ENCODE measurements at places on chromosomes 3 and 15.
A peak's percentile ranks its signal among the peaks of the same experiment; 100 is the strongest.

GRCh38 chr3:126084768-126085180, 850 bp upstream of the SLC41A3 start:
- DNase-seq = no peak

DNA sequence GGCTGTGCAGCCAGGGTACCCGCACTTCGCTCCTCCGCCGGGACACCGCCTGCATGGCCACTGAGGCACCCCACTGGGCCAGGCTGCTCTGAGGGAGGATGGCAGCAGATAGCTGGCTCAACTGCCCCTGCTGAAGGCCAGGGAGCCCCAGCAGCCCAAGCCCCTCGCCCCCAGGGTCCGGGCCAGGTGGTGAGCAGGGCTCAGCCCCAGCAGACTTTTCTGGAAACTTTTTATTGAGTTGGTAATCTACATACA, 11.5 kb downstream of the PLIN1 start:
- DNase-seq = no peak

GRCh38 chr3:168102735-168103410, 7.1 kb upstream of the GOLIM4 start:
- no peak for DNase-seq

DNA sequence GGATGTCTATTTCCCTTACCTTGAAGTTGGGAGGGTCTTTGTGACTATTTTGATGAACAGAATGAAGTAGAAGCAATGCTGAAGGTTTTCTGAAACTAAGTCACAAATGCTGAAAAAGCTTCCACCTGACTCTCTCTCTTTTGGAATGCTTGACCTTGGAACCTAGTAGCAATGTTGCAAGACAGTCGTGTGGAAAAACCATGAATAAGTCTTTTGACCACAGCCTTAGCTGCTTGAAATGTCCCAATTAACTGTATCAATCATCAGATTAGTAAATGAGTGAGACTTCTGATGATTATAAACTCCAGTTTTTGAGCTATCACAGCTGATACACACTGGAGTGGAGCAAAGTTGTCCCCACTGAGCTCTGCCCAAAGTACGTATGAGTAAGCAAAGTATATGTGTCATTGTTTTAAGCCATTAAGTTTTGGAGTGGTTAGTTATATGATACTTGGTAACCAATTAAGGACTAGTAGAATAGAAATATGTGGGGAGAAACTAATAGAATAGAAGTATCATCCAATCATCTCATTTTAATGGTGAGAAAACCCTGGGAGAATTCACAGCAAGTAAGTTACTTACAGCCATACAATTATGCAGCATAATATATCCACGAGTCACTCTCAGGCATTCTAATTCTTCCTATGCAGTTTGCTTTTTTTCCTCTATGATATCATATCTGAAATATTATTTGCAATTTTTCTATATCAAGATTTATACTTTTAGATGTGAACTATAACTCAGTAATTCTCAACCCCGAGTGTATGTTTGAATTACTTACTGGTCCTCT, 1010.6 kb downstream of the ROBO2 start:
- no peak for DNase-seq

DNA sequence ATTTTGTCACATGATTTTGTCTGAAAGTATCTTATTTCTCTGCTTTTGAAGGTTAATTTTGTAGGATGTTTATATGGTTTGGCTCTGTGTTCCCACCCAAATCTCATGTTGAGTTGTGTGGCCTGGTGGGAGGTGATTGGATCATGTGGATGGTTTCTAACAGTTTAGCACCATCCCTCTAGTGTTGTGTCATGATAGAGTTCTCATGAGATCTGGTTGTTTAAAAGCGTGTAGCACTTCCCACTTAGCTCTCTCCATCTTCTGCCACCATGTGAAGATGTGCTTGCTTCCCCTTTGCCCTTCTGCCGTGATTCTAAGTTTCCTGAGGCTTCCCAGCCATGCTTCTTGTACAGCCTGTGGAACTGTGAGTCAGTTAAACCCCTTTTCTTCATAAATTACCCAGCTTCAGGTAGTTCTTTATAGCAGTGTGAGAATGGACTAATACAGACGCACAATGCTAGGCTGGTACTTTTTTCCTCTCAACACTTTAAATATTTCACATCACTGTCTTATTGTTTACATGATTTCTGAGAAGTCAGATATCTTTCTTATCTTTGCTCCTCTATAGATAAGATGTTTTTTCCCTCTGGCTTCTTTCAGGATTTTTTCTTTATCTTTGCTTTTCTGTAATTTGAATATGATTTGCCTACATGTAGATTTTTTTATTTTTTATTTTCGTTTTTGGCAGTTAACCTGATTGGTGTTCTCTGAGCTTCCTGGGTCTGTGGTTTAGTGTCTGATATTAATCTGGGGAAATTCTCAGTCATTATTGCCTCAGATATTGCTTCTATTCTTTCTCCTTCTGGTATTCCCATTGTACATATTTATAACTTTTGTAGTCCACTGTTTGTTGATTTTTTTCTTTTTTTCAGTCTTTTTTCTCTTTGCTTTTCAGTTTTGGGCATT, 22.2 kb downstream of the BTD start:
- DNase-seq = peak; percentile 57

- no peak for DNase-seq
These were observed 267.3 kb upstream of the LRRFIP2 start for GRCh38 chr3:37441689-37442088.

DNA sequence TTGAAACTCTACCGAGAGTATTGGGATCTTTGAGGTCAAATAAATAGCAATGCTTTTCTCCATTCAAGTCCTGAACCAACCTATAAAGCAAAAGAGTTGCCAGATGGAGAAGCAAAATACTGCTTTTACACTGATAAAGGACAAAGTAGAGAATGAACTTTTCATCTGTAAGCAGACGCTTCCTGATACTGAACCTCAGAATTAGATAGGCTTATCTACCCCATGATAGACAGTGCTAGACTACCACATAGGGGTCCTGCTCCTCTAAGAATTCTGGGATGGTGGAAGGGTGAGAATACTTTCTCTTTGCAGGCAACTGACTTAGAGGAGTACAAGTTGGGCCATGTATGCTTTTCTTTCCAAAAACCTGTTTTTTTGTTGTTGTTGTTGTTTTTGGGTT, 9.5 kb downstream of the SAXO2 start:
- DNase-seq = no peak

- DNase-seq = peak; percentile 25
These were observed 785 bp downstream of the MFSD1 start for GRCh38 chr3:158802409-158803268.

DNA sequence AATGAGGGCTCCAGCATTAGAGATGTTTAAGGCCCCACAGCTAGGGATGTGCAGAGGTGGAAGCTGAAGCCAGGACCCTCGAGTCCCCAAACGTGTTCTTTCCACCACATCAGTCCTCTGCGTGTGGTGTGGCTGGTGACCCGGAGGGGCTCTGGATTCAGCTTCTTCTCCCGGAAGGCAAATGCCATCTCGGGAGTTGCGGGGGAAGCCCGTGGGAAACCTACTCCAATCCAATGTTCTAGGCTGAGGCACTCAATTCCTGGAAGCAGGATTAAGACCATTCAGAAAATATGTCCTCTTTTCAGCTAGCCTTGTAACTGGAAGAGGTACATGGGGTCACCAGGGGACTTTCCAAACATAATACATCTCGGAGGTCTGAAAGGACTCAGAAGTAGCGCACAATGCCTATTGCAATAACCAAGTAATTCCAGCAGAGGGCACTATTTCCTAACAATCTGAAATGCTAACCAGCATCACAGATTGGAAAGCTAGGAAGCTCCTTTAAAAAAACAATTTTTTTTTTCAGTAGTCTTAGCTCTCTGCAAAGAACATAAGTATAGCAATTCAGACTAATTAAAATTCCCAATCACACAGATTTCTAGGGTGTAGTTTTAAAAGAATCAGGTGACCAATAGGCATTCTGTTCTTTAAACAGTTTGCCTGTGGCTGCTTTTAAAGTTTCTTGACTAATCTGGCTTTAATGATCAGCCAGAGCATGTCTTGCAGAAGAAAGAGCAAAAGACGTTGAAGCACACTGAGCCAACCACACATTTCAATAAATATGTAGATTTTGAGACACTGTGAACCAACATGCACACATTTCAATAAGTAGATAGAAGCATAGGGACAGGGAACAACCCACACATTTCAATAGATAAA, 36.1 kb downstream of the BNC1 start:
- peak; percentile 52 for DNase-seq

DNA sequence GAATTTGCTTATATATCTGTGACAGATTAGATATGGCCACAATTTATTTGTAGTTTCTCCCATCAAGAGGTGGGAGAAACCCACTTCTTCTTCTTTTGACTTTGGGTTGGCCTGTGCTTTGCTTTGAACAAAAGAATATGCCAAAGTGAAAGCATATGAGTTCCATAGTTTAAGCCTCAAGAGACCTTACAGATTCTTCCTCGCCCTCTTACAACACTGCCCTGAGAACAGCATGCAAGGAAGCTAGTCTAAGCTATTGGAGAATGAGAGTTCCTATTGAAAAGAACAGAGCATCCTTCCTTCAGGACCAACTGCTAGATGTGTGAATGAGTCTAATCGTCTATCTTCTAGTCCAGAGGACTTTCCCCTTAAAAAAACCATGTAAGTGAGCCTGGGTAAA, 394.8 kb downstream of the TUSC7 start:
- DNase-seq = no peak

- DNase-seq = no peak
These were observed 836.2 kb downstream of the AGBL1 start for GRCh38 chr15:86915811-86916331.

DNA sequence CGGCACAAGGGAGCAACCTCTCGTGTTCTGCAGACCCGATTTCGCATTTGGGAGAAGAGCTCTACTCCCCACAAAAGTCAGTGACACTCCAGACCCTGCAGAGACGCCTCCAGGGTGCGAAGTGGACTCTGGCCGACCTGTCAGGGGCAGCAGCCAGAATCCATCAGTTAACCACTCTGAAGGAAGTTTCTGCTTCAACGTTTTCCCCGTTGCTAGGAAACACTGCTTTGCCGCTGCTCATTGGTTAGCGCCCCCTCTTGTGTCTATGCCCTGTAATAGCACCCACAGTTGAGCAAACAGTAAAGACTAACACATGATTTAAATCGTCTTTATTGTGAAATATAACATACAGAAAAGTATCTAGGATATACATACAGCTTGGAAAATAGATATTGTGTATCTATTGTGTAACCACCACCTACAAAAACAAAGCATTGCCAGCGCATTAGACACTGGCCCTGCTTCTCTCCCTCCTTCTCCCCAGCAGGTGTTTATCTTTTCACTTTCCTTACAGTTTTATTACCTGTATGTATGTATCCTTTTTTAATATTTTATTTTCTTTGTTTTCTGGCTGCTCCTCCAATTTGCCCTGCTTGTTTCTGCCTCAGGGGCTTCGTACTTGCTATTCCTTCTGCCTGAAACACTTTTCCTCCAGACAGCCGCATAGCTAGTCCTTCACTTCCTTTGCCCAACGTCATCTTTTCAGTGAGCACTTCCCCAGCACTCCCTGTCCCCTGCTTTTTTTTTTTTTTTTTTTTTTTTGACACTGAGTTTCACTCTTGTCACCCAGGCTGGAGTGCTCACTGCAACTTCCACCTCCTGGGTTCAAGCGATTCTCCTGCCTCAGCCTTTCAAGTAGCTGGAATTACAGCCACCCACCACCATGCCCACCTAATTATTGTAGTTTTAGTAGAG, 38.8 kb downstream of the TMEM40 start:
- peak; percentile 86 for DNase-seq

GRCh38 chr15:78615151-78615589, 5.6 kb downstream of the CHRNA3 start:
- no peak for DNase-seq

- DNase-seq = no peak
These were observed 371.5 kb upstream of the GOLIM4 start for GRCh38 chr3:168467115-168467714.

GRCh38 chr3:177126015-177126773, 71.1 kb downstream of the TBL1XR1 start:
- DNase-seq = no peak

- peak; percentile 21 for DNase-seq
These were observed 84.0 kb downstream of the LIPC start for GRCh38 chr15:58515807-58516206.

GRCh38 chr15:90212221-90213098, 11.3 kb downstream of the SEMA4B start:
- no peak for DNase-seq

- no peak for DNase-seq
These were observed 372.4 kb downstream of the FOXP1 start for GRCh38 chr3:71211083-71211482.

Data from CD4-positive, alpha-beta T cell treated with Interleukin-17A for 1 hour (primary cell).